ENCODE measurements at places on chromosomes 1 and 21. TPM values are rescaled to one million over a fixed set of nuclear protein-coding genes. Genes with fewer than 3 reads are reported as not detected.

The EDARADD gene
- 0.19 TPM for total RNA-seq

The CACNA1E gene
- under 0.01 TPM for total RNA-seq

The PRAMEF13 gene
- not detected for total RNA-seq

The OPRD1 gene
- total RNA-seq: not detected

The ELF3 gene
- 2.5 TPM for total RNA-seq

The PRAMEF11 gene
- not detected for total RNA-seq

The BTG2 gene
- total RNA-seq: 14.7 TPM

The ACKR1 gene
- total RNA-seq: not detected

The CPT2 gene
- total RNA-seq: 11.8 TPM
